ENCODE measurements at places on chromosomes 1 and 21.

DNA sequence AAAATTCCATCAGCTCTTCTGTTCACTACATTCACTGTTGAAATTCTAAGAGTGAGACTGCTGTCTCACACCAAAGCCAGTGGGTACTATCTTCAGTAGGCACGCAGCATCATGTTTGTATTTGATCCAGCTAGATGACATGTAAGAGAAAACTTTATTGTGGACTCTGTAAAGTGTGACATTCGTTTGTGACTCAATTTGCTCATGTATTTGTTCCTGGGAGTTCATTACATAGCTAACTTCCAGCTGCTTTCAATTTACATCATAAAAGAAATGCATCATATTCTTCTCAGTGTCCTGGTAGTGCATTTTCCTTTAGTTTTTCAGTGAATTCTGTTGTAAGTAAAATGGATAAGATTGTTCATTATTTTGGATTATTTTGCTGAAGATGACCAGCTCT is 31.4 kb downstream of the CTH start:
- DNase-seq, result no peak

DNA sequence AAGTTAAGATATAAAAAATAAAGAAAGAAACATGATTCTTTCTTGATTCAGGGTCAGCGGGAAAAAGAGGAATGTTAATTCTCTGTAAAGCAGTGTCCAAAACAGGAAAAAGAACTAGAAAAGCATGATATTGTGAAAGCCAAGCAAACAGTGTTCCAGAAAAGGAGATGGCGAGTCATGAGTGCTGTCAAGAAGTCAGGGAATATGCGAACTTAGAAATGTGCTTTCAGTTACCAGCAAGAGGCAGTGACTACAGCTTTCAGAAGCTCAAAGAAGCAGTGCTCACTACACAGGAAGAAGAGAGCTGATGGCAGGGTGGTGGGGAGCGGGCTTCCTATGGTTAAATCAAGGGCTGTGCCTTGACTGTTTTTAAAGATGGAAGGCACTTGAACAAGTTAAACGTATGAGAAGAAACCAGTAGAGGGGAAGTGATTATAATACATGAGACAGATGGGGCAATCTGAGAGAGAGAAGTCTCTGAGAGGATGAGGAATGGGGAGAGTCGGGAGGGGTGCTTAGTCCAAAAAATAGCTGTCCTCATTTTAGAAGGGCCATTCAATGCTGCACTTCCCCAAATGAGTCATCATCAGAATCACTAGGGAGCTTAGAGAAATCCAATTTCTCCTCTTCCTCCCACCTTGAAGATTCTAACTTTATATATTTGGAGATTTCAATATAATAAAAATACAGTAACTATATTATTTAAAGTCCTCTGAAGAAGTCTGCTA is 90.4 kb downstream of the KCNK1 start:
- no peak for DNase-seq

GRCh38 chr21:24150753-24151152 is 1456.5 kb downstream of the MRPL39 start:
- no peak for DNase-seq

DNA sequence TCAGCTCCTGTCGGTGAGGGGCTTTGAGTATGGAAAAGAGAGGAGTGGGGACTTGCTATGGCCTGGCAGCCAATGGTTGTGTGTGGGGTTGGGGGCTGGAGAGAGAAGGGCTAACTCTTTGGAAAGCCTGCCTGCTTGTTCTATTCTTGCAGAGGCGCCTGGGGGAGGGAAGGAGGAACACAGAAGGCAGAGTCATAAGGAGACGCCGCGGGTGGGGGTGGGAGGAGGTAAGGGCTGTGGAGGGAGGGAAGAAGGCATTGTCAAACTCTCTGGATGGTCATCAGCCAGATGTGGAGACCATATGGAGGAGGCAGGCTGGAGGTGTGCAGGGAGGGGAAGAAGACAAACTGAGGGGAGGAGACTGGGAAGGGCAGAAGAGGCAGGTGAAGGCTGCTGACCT is 70.0 kb downstream of the PLXNA2 start:
- DNase-seq, result no peak

- no peak for DNase-seq
Observed at GRCh38 chr1:118618618-118619340, 369.4 kb downstream of the TBX15 start.

DNA sequence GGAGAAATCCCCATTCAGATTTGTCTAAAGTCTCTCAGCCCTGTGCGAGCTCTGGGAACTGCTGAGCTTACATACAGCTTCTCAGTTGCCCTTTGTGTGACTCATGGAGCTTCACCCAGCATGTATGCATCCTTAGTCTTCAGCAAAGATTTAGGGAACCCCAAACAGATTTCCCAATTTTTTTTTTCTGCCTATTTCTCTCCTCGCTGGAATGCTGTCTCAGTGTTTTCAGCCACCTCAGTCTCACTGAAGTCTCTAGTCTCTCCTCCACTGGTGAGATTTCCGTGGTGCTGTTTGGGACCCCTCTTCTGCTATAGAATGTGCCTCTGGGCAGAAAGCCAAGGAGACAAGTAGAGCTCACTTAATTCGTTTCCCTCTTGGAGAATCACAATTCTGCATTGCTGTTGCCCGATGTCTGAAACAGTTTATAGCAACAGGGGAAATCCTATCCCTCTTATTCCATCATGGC is 28.1 kb upstream of the TXLNA start:
- DNase-seq, result no peak

GRCh38 chr1:160544647-160545046 is 21.6 kb upstream of the SLAMF6 start:
- DNase-seq, result no peak

- DNase-seq, result no peak
Observed at GRCh38 chr1:93629101-93630059, 52.3 kb downstream of the BCAR3 start.

GRCh38 chr1:17895986-17896385 is 140.9 kb downstream of the ACTL8 start:
- no peak for DNase-seq

DNA sequence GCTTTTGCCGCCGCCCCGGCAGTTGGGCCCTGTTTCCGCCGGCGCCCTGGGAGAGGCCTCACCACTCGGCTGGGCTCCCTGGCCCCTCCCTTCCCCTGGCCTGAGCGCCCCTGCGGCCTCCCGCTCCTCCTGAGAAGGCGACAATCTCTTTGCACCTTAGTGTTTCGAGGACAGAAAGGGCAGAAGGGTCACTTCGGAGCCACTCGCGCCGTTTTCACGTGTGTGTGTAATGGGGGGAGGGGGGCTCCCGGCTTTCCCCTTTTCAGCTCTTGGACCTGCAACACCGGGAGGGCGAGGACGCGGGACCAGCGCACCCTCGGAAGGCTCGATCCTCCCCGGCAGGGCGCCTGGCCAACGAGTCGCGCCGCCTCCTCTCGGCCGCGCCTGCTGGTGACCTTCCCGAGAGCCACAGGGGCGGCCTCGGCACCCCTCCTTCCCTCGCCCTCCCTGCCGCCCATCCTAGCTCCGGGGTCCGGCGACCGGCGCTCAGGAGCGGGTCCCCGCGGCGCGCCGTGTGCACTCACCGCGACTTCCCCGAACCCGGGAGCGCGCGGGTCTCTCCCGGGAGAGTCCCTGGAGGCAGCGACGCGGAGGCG is 432 bp upstream of the SIM2 start:
- DNase-seq, result no peak

DNA sequence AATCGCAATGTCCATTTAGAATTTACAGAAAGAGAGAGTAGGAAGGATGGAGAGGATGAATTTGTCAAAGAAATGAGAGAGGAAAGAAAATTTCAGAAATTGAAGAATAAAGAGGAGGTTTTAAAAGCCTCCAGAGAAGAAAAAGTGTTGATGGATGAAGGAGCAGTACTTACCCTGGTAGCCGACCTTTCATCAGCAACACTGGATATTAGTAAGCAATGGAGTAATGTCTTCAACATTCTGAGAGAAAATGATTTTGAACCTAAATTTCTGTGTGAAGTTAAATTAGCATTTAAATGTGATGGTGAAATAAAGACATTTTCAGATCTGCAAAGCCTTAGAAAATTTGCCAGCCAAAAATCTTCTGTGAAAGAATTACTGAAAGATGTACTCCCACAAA is 12.5 kb downstream of the L1TD1 start:
- DNase-seq, result no peak

DNA sequence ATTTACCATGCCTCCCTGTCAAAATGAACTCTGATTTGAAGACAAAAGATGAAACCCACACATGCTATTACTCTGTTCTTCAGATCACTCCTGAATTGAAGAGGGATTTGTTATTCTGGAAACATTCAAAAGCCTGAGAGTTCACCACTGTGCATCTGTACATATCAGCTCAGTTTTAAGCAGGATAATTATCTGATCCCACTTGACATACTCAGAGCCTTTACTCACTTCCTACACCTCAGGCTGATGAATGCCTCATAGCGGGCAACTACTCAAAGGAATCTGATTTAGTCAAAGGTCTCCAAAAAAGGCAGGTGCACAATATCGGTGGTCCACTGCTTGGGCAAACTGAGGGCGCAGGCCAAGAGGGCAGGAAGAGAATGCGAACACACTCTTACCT is 47.5 kb upstream of the LPAR3 start:
- no peak for DNase-seq

GRCh38 chr1:231021540-231022031 is 18.5 kb downstream of the FAM89A start:
- DNase-seq, result no peak

DNA sequence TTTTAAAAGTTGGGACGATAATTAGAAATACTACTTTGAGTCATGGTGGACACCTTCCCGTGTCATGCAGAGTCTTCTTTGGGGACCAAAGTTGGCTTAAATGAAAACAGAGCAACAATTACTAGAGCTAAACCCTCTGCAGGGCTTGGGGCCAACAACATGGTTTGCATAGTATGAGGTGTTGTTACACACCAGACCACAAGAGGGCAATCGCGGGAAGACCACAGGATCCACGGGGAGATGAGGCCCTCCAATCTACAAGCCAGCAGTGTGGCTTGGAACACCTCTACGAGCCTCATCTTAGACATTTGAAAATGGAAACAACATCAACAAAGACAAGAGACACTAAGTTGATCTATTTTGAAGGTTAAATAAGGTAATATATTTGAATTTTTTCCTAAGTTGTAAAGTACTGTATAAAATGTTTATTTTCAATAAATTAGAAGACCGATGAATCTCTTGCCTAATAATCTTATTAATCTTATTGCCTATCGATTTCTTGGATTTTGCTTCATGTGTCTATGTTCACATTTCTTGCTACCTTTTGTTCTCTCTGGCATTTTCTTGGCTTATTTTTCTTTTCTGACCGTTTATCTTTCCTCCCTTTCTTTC is 8.2 kb upstream of the SMCP start:
- DNase-seq, result peak; percentile 14

DNA sequence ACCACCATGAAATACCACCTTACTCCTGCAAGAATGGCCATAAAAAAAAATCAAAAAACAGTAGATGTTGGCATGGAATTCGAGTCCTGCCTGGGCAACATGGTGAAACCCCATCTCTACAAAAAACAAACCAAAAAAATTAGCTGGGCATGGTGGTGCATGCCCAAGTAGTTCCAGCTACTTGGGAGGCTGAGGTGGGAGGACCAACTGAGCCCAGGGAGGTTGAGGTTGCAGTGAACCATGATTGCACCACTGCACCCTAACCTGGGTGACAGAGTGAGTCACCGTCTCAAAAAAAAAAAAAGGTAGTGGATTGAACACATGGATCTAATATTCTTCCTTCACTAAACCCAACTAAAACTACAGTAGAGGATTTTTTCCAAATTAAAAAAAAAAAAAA is 125.9 kb downstream of the CCDC185 start:
- no peak for DNase-seq

GRCh38 chr1:200660719-200661118 is 9.0 kb downstream of the DDX59 start:
- no peak for DNase-seq

DNA sequence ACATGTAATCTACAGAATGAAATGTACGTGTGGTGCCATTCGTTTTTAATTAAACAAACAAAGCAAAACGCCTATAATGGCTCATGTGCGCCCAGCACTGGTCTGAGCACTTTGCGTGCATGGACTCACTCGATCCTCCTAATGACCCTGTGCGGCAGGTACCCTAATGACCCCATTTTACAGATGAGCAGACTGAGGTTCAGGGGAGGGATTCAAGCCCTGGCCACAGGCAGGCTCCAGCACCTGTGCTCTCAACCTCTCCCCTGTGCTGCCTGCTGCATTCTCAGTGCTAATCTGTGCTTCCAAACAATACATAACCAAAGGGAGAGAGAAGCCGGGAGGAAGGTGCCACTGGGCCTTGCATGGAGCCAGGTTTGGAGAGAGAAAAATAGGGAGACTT is 124.2 kb upstream of the ZBTB40 start:
- DNase-seq, result no peak

- DNase-seq, result no peak
Observed at GRCh38 chr1:3529099-3529729, 74.7 kb downstream of the ARHGEF16 start.

- DNase-seq, result no peak
Observed at GRCh38 chr1:10714337-10715114, 81.9 kb downstream of the CASZ1 start.

GRCh38 chr1:74571493-74571800 is 59.0 kb upstream of the LRRC53 start:
- no peak for DNase-seq

GRCh38 chr1:46197964-46198811 is at the start of gene POMGNT1:
Gene POMGNT1, minus strand, starts transcription at chr1:46198434. Its CDS starts 613 bp downstream, at chr1:46197821.
- peak; percentile 72 for DNase-seq

DNA sequence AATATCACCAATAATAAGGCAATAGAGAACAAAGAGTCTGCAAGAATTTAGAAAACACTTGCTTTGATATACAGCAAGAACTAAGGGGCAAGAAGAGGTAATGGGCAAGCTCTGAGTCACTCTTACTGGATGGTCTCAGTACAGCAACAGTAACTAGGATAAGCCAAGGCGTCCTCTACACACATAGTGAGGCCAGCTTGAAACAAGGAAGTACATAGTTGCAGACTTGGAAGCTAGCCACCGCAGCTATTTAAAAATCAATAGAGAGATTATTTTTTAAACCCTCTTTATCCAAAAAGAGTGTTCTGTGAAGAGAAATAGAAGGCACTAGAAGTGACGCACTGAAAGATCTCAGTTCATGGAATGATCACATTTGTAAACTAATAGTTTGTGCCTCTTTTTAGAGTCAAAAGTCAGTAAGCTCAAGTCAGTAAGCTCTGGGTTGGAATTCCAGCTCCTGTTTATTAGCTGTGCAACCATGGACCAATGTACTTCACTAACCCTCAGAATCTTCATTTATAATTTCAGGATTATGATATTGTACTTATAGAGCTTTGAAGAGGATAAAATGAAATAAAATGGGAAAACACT is 118.6 kb downstream of the AKT3 start:
- DNase-seq, result no peak

GRCh38 chr1:13623021-13623637 is 39.5 kb downstream of the PDPN start:
- no peak for DNase-seq

- DNase-seq, result no peak
Observed at GRCh38 chr1:211737115-211738035, 62.0 kb upstream of the NEK2 start.

GRCh38 chr1:226457307-226457712 is 49.4 kb upstream of the PARP1 start:
- DNase-seq, result no peak

All from stimulated activated CD4-positive, alpha-beta T cell treated with anti-CD3 and anti-CD28 coated beads, Interleukin-15, amount 100 ng/mL, for 1 hour (primary cell).